ENCODE measurements at places on chromosomes 5 and 9.

DNA sequence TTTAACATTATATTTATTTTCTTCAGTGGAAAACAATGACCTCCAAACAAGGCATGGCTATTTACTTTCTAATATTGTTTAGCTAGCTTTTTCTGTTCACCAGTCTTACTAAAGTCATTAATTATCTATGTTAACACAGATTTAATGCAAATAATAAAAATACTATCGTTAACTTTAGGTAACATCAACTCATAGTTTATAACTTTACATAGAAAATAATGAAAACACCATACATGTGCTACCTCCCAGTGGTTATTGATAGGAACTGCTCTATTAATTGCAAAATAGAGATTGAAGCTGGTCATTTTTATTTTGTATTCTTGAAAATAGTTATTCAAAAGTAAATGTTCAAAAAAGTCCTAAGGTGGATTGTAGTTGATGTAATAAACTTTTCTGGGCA is 78.3 kb upstream of the HCN1 start:
- DNase-seq, result no peak

DNA sequence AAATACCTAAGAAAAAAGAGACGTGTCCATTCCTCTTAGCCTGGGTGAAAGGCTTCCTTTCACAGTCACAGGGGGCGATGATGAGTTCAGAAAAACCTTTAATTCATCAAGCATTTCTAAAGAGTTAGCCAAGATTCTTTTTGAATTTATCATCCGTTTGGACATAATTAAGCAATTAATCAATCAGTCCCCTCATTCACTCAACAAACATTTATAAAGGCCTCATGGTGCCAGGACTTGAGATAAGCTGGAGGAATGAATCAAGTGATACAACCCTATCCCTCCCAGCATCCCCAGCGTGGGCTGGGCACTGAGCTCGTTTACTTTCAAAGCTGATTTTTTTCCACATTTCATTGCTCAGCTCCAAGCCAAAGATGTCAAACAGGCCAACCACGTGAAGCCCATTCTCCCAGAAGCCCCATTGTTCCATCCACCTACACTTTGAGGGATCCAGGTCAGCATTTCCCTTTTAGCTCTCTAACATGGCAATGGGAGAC is 140.5 kb downstream of the SLIT3 start:
- no peak for DNase-seq

DNA sequence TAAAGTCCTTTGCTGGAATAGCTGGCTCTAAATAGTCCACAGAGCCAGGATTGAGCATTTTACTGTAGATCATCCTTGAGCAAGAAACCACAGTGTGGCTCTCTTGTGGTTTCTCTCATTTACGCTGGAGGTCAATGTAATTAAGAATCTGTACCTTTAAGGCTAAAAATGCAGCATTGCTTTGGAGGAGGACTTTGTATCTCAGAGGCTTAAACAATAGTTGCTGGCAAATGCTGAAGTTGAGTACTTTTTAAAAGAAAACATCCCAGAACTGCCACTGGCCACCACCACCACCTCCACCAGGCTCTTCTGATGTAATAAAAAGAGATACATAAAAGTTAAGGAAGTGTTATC is 177.3 kb upstream of the ADAMTSL1 start:
- DNase-seq, result no peak

- DNase-seq, result no peak
Observed at GRCh38 chr5:71883742-71884103, 164.6 kb downstream of the CARTPT start.

DNA sequence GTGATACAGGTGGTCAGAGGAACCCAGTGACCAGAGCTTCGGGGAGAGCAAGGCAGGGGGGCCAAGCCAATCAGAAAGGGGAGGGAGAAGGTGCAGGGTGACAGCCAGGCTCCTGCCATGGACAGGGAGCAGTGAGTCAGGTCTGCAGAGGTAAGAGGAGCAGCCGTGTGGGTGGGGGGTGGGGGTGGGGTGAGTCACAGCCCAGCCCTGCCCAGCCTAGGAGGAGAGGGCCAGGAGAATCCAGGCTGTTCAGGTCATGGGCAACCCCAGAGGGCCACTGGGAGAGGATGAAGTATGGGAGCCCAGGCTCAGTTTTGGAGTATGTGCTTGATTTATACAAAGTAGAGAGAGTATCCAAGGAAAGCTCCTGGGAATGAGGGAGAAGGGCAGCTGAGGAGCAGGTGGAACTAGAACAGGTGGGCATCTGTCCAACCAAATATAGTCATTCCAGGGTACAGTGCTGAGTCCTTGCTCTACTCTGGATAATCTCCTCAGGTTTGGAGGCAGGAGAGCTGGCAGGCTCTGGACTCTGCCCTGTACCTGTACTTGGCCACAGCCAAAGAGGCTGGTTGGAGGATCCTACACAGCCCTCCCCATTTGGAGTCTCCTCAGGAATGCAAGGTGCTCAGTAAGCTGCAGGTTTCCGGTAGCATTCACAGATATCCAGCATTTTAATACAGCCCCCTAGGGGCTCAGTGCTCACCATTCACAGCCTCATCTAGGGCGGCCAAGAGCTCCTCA is 1.6 kb downstream of the HBEGF start:
- DNase-seq, result peak; percentile 35

GRCh38 chr5:88207575-88207974 is 61.1 kb downstream of the TMEM161B start:
- no peak for DNase-seq

- DNase-seq, result no peak
Observed at GRCh38 chr9:128920381-128921058, at the start of gene PHYHD1. TSS of gene PHYHD1 (plus strand) at chr9:128920982. CDS start at chr9:128922324, 1,342 bp downstream.

DNA sequence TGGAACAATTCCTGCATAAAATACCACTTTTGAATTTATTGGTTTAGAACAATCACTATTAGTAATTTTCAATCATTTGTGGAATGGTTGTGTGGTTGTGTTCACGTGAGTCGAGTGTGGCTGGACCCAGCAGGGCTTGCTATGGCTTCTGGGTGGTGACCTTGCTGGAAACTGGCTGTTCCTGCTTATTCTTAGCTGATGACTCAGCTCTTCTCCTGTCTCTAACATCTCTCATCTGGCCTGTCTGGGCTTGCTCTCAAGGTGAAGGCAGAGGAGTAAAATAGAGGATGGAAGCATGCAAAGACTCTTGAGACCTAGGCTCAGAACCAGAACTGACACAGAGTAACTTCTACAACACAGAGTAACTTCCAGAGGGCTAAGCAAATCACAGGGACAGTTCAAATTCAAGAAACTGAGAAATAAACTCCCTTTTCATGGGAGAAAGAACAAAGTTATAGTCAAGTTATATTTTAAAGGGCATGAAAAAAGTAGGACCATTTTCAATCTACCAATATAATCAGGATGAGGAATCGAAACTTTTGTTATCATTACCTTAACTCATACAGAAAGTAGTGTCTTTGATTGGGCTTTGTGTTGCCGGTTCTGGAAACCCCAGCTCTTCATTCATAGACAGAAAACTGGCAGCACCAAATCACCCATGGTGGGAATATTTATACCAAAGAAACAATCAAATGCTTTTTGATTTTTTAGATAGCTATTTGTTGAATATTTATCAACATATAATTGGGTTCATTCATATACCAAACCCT is 665.1 kb downstream of the CDH18 start:
- no peak for DNase-seq

GRCh38 chr5:111194053-111194452 is 30.1 kb upstream of the CAMK4 start:
- no peak for DNase-seq

DNA sequence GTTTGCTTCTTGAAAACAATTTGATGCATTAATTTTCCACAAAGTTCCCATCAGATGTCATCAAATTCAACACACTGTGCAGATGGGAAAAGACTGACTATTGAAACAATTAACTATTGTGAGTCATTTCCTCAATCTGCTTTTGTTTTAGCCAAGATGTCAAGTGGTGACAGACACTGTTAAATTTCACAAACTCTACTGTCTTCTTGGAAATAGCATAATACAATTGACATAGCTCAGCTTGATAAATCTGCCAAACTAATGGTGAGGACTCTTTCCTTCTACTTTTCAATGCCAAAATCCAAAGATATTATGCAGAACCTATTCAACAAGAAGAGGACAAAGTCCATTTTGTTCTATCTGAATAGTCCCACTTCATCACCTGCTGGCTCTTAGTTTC is 242.3 kb downstream of the CAAP1 start:
- DNase-seq, result no peak

DNA sequence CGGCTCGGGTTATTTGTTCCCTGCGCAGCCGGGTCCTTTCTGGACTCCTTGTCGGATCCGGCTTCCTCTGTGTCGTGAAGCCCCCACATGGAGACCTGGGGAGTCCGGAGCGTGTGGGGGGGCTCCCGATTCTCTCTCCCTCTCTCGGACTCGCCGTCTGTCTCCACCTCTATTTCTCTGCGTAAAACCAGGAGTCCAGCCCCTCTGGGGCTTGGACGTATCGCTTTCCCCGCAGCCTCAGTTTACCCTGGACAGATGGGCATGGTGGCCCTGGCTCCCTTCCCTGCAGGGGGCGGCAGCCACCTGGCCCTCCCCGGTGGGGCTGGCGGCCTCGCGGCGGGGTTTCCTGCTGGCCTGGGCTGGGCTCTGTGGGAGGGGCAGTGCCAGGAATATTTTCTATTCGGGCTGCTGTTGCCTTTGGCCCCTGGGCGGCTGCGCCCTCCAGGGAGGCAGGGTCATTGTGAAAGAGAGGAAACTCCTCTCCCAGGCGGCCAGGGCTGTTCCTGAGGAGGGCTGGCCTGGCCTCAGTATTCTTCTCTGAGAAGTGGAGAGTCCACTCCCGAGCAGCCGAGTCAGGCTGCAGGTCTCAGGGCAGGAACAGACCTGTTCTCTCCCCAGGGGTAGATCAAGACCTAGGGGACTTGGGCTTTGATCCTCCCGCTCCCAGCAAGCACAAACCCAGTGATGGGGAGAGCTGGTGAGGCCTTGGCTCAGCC is 665 bp downstream of the ASS1 start:
- no peak for DNase-seq

- no peak for DNase-seq
Observed at GRCh38 chr5:169178754-169179153, 122.2 kb downstream of the SLIT3 start.

DNA sequence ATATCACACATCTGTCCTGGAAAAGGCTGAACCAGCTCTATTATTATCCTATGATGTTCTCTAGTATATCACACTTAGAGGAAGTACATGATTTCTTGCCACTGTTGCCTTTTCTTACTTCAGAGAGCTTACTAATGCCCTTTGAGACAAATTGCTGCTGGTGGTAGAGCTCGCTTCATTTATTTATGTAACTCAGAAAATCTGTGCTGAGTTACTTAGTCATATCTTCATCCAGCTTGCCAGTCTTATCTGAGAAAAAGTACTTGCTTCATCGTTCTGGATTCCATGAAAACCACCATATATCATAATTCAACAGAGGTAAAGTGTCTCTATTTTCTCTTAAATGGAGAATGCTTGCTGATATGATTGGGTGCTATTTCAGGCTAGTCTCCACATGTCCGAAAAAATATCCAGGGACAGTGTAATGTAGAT is 26.6 kb downstream of the PTPDC1 start:
- DNase-seq, result no peak

DNA sequence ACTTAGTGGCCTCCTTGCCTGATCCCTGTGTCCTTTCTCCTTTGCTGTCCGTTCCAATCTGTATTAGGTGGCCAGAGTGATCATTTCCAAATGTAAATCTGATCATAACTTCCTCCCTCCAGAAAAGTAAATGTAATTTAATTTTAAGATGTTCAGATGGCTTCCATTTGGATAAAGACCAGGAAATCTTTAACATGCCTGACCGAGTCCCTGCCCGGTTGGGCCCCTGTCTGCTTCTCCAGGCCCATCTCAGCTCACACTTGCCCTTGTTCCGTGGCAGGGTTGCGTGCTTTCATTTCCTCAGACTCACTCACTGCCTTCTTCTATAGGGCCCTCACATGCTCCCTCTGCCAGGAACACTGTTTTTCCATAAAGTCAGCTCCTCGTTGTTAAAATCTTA is 7.6 kb downstream of the MAP3K1 start:
- no peak for DNase-seq

DNA sequence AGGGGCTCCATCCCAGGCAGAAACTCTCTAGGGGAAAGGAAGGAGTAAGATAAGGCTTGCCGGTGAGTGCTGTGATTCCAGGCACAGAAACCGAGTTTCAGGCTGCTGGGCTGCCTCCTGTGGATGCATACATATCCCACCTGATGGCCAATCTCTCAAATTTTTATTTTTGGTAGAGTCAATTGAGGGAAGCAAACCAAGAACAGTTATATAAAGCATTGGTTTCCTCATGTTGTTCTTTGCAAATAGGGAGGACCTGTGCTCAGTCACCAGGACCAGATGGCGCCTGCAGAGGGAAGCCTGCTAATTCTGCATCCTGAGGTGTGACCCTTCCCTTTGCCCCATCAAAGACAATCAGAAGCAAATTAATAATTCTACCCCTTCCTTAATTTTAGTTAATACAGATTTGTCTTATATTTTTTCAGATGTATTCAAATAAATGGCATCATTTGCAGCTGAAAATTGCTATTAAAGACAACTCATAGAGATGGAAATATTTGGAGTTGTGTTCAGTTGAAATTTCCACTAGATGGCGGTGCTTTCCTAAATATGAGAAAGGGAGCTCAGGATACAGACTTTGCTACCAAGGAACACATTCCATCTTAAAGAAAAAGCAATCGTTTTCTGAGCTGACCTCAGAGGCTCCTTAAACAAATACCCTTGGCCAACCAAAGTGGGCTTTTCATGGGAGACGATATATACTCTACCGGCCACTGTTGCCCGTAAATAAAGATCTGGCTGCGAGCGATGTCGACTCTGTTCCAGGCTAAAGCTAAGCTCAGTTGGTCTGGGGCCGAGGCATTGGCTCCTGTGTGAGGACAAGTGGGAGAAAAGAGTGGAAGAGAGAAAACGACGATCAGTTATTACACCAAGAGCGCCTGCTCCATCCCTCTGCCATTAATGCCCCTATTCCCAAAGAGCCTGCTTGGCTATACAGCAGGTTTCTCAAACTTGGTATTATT is 225.7 kb upstream of the KLF9 start:
- peak; percentile 45 for DNase-seq

DNA sequence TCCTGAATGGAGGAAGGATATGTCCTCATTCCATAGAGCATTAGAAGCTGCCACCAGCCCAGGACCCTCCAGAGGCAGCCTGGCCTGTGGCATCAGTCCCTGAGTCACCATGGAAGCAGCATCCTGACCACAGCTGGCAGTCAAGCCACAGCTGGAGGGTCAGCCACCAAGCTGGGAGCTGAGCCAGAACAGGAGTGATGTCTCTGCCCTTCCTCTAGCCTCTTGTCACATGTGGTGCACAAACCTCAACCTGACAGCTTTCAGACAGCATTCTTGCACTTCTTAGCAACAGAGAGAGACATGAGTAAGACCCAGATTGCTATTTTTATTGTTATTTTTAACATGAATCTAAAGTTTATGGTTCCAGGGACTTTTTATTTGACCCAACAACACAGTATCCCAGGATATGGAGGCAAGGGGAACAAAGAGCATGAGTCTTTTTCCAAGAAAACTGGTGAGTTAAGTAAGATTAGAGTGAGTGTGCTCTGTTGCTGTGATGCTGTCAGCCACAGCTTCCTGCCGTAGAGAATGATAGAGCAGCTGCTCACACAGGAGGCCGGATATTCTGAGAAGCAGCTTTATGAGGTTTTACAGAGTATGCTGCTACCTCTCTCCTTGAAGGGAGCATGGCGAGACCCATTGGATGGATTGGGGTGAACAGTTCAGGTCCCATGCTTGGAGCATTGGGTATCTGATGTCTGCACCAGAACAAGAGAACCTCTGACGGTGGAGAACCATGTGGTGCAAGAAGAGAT is 13.0 kb upstream of the CYFIP2 start:
- DNase-seq, result peak; percentile 88
